ENCODE measurements at places on chromosomes 4 and X.

DNA sequence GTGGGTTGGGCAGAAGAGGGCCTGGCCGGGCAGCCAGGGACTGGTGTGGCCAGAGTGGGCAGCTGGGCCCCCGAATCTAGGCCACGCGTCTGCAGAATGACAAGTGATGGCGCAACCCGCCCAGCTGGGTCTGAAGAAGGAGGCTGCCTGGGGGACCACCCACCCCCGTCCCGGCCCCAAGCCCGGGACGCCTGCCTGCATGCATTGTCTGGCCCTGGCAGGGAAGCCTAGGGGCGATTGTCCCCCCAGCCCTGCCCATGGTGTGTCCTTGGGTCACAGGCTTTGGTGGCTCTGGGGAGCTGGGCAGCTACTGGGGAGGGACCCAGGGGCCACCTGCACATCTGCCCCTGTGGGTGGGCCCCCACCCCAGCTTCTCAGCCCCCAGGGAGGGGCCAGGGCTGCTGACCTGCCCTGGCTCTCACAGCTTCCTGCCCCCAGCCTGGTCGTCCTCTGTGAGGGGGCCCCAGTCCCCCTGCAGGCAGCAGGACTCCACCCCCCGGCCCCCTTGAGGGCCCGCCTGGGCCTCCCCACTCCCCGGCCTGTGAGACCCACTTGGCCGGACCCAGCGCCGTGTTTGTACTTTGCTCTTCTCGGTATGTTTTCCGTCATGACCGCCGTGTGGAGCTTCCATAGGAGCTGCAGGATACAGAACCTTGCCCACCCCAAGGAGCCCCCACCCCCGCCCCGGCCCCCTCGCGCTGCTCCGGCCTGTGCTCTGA lies 4.9 kb downstream of the FGFR3 start:
- DNase-seq: no peak

GRCh38 chrX:14690553-14690952 lies 161.2 kb downstream of the GLRA2 start:
- no peak for DNase-seq

DNA sequence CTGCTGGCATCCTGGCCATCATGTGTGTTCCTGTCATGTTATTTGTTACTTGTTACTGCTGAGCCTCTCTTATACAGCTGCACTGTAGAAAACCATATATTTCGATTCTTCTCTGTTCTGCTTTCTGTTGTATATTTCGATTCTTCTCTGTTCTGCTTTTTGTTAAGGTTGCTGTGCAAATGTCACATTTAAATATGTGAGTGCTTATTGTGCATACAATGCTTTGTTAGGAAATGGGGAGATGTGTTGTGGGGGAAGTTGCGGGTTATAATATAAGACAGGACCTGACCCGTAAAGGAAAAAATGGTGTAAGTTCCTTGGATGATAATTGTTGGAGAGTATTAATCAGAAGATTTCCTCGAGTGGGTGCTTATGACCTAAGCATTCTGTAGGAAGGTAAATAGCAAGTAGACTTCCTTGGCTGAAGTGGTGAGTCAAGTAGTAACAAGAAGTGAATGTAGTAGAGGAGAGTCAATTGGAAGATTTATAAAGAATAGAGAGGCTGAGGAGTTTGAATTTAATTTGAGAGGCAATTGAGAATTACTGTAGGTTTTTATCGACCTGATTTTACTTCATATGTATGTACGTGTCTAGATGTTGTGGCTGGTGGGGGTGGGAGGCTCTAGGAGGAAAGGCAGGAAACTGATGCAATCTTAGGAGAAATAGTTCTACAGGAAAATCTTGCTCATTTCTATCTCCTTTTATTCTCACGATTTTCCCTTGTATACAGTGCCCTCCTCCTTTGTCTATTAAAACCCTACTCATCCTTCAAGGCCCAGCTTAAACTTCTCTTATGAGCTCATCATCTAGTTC lies 8.5 kb downstream of the OGT start:
- no peak for DNase-seq

- no peak for DNase-seq
Observed at GRCh38 chrX:124433186-124433585, 86.8 kb downstream of the SH2D1A start.

- DNase-seq: no peak
Observed at GRCh38 chr4:62087706-62088105, 887.6 kb downstream of the ADGRL3 start.

- no peak for DNase-seq
Observed at GRCh38 chr4:141502755-141503154, 133.6 kb upstream of the IL15 start.

DNA sequence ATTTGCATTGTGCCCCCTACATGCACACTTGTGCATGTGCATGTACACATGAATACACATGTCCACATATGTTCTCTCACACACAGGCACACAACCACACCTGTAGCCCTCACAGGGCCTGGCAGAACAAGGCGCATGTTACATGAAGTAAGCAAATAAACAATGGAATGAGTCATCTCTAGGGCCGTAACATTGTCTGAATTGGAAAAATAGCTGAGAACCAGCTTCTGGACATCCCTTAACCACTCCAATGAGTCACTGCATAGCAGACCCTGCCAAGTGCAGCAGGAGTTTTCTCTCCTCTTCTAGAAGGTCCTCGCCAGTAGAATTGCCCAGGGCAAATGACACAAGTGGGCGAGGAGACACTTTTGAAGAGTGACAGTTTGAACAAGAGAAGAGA lies 66.1 kb downstream of the MAGEA10 start:
- no peak for DNase-seq

- no peak for DNase-seq
Observed at GRCh38 chr4:149062997-149063396, 620.8 kb upstream of the NR3C2 start.

DNA sequence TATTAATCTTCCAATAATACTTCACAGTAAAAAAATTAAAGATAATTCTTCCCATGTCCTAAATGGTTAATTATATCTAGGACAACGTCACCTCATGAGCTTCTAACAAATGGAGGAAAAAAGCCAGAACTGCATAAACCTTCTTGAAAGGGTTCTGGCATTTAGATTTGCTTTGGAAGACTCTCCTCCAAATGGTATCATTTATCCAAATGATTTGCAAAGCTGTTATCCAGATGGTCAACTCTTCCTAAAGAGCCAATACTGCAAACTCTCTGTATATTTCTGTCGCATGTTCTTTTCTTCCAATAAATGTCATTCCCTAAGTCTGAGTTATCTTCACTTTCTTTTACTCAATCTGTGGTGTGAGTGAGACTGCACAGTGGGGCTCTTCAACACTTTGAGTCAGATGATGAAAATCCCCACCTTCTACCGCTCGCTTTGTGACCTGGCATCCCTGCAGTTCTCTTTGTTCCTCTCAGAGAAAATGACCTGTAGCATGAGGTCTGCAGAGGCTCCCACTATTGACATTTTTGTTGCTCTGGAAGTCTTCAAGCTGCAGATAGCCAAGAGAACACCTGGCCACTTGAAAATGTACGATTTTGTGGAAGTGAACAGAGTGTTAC lies 52.9 kb downstream of the TMEM150C start:
- no peak for DNase-seq

- DNase-seq: no peak
Observed at GRCh38 chr4:140753329-140753728, 2.9 kb downstream of the TBC1D9 start.

GRCh38 chr4:151356510-151356909 lies 31.1 kb upstream of the SH3D19 start:
- DNase-seq: no peak

DNA sequence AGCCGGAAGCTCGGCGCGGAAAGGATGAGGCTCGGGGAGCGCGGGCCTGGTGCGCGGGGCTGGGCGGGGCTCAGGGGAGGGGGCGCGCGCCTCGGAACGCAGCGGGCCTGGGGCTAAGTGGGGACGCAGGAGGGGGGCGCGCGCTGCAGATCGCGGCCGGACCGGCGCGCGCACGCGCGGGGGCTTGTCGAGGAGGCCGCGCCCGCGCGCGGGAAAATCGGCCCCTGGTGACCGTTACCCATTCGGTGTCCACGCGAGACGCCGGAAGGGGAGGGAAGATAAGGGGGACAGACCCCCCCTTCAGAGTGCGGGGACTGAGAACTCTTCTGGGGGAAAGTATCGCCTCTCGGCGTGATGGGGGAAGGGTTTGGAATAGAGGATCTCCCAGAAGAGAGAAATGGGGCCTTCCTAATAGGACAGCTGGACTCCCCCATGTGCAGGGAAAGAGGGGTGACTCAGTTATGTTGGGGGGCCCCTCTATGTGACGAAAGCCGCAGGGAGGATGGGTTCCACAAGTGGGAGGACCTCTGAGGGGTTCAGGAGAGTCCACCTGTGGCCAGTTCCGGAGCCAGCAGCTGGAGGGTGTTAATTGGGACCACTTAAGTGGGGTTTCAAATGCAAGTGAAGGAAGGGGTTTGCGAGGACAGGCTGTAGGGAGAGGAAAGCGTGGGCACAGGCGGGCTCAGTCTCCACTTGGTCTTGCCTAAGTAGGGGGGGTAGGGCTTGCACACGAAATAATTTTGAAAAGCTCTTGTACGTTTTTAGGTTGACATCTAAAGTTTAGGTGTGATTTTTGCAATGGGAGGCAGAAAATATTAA lies 584 bp downstream of the SUV39H1 start:
- no peak for DNase-seq

DNA sequence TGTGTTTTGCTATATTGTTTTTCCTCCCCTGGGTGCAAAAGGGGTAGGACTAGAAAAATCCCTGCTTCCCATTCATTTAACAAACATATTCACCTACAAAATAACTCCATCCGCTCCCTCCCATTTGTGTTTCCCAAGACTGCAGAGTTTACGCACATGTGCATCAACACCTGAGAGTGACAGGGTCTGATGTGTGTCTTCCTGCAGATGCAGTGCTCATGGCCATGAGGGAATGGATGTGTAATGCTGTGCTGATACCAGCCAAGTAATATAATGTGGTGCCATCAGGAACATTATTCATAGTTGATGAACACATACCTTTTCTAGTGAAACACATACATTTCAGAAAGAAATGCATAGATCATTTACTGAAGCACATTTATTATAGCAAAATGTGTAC lies 83.2 kb downstream of the CXXC4 start:
- no peak for DNase-seq

- no peak for DNase-seq
Observed at GRCh38 chr4:5184606-5185005, 133.3 kb downstream of the STK32B start.

GRCh38 chr4:123386609-123387008 lies 10.0 kb upstream of the SPRY1 start:
- DNase-seq: no peak

DNA sequence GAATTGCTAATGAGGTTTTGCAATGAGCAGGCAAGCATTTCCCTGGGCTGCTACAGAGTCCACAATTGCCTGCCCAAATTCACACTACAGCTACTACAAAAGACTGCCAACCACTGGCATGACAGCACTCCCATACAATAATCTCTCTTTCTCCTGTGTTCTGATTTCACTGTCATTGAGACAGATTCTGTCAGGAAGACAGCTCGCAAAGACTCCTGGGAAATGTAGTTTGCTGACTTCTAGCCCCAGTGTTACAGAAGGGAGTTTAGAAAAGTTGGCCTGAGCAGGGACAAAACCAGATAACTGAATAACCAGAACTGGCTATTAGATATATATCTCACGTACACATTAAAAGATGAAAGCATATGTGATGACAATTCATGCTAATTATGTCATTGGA lies 1231.3 kb upstream of the PRKX start:
- DNase-seq: no peak

GRCh38 chr4:153001626-153002025 lies 65.5 kb downstream of the FHDC1 start:
- DNase-seq: no peak

- DNase-seq: no peak
Observed at GRCh38 chrX:142663330-142664095, 362.2 kb upstream of the SPANXN4 start.

GRCh38 chr4:171016145-171016544 lies 797.1 kb upstream of the GALNTL6 start:
- DNase-seq: no peak

DNA sequence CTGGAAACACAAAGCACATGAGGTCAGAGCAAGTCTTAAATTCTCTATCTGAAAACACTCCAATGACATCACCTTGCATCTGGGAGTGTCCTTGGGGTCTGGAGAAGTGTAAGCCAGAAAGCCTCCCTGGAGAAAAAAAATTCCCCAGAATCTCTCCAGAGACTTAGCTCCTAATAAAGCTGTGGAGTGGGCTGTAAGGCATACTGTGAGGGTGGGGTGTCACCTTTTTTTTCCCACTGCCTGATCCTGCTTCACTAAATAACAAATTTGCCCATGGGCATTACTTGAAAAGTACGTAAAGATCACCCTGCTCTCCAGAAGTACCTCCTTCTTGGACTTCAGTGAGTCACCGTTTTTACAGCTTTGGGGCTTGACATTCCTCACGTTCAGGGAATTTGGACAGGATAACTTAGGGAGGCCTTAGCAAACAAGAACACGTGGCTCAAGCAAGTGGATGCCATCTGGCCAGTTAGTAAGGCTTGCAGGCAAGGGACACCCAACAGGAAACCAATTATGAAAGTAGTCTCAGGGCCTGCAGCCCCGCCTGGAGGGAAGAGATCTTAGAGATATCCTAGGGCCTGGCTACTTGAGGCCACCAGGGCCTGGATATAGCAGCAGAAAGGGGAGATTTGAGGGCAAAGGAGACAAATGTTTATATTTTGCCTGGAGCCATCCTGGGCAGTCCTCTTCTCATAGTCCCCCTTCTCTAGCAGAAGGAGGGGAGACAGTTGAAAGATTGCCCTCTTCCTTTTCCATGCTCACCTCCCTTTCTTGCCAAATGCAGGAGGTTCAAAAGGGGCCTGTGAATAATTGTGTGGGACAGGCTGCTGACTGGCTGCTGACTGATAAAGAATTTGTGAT lies 60.1 kb upstream of the PLAC1 start:
- no peak for DNase-seq

GRCh38 chr4:83926950-83927349 lies 391.0 kb downstream of the GPAT3 start:
- no peak for DNase-seq

- DNase-seq: no peak
Observed at GRCh38 chr4:41365681-41366080, 109.0 kb downstream of the UCHL1 start.

- no peak for DNase-seq
Observed at GRCh38 chrX:74132280-74132679, 171.7 kb upstream of the ZCCHC13 start.

GRCh38 chr4:154019811-154020210 lies 230.9 kb upstream of the SFRP2 start:
- DNase-seq: no peak
